Stimulated activated CD8-positive, alpha-beta memory T cell treated with anti-CD3 and anti-CD28 coated beads, Interleukin-12 subunit alpha, Interleukin-12 subunit beta, amount 100 ng/mL, for 1 hour (primary cell): ENCODE measurements at places on chromosomes 5 and 9.

DNA sequence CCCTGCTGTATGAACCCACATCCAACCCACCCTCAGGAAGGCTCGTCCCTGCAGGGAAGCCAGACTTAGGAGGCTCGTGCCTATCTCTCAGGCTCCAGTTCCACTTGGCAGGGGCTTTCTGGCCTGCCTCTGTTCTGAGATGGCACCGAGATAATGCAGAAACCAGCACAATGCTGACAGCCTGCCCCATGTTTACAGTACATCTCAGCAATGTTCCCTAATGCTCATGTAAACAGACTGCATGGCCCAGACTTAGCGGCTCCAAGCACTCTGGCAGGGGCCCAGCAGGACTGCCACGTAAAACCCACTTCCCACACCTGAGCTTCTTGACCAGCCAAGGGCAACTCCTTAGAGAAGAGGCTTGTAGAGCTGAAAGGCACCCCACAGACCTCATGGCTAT, 499.5 kb upstream of the BRINP1 start:
- no peak for DNase-seq

DNA sequence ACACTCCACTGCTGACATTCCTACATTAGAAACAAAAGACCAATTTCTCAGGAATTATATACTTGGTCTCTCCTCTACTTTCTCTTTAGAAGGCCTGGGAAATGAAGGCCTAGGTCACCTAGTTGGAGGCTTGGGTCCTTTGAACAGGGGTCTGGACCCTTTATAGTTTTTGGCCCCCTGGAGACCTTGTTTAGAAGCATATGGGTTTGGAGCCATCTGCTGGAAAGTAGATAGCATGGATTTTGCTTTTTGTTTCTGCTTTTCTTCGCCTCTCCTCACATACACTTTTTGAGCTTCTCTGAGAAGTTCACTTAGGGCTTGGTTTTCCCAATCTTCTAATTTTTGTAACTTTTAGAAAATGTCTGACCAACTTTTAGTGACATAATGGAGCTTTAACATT, 67.1 kb upstream of the CDK20 start:
- no peak for DNase-seq

DNA sequence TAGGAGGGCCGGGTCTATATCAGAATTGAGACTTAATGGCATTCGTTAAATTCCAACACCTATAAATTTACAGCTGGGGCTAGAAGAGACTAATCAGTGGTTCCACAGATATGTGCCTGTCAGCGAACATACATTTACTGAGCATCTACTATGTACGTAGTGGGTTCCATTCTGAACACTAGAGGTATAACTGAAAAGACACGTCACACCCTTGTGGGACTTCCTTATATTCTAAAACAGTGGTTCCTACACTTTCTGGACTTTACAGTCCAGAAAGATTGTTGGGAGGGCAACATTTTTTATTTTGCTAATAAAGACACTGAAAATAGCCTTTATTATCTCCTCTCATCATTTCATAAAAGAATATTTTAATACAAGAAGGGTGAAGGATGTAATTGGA, 140.5 kb downstream of the SCAMP1 start:
- no peak for DNase-seq

GRCh38 chr5:88743231-88743834, 139.7 kb downstream of the MEF2C start:
- no peak for DNase-seq

DNA sequence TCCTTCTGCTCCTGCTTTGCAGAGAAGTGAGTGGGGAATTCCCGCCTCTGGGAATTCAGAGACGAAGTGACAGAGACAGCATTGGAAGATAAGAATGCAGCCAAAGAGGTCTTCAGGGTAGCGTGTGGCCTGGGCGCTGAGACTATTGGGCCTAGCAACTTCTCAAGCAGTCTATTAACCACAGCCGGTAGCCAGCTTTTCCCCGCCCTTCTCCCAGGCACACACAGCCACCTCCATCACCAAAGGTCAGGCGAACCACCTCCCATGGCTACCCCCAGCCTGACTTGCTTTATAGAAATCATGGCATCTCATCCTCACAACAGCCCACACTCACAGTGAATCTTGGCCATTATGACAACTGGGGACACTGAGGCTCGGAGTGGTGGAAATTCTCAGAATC, 124.2 kb downstream of the KCNIP1 start:
- no peak for DNase-seq

GRCh38 chr5:78509884-78510769, 138.4 kb downstream of the LHFPL2 start:
- no peak for DNase-seq

DNA sequence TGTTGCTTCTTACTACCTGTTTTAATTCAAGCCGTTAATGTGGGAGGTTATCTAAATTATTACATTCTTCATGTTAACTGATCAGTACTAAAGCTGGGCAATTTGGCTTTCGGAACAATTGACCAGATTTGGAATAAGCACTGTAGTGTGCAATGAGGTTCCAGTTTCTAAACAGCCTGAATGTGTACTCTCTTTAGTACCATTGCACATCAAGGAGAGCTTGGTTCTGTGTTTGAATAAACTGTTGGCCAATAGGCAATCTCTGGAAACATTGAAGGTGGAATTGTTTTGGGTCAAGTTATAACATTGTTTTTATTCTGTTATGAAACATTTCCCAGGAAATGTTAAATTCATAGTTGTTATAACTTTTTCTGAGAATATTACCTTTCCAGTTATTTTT, 105.2 kb downstream of the PBX3 start:
- DNase-seq, result no peak

DNA sequence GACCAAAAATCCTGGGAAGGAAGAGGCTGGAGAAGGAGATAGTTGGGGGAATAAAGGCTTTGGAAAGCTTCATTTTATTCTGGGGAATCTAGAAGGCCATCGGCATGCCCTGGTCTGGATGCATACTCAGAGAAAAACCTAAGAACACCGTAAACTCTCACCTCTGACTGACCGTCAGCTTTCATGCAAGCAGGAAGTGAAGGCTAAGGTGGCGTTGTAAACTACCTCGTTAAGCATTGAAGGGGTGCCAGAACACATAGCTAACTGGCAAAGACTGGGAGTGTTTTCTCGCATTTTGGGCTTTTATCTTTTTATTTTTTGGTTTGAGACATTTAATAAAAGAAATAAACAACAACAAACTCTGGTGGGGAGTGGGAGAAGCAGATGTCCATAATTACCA, 2.6 kb upstream of the SLC38A9 start:
- no peak for DNase-seq

GRCh38 chr5:38379350-38379937, 121.1 kb downstream of the EGFLAM start:
- DNase-seq, result no peak

GRCh38 chr5:142204219-142204618, 95.6 kb downstream of the NDFIP1 start:
- no peak for DNase-seq

DNA sequence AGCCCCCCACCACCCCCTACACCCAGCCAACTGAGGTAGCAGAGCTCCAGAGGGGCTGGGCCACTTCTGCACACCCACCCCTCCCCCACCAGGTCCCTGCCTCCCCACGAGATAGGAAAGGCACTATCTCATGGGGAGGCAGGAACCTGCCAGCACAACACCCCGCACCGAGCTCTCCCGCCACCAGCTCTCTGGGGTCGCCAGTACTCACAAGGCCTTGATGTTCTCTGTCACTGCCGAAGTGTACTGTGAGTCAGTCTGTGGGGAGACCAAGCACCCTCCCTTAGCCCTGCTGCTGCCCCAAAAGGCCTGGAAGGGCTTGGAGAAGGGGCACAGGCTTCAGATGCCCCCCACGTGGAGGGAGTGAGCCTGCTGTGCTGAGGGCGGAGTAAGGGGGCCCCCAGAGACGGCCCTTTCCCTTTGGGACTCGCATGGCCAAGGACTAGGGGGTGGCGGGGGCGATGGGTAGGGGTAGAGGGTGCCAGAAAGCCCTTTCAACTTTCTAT, 5.9 kb downstream of the MGAT4B start:
- DNase-seq, result no peak

GRCh38 chr9:73269430-73270101, 117.9 kb downstream of the ANXA1 start:
- DNase-seq, result no peak

GRCh38 chr5:148882332-148882731, 55.9 kb downstream of the ADRB2 start:
- no peak for DNase-seq

- DNase-seq, result no peak
Observed at GRCh38 chr5:10885026-10885425, 124.0 kb upstream of the DAP start.

GRCh38 chr5:179954434-179954833, 46.7 kb upstream of the TBC1D9B start:
- DNase-seq, result no peak

DNA sequence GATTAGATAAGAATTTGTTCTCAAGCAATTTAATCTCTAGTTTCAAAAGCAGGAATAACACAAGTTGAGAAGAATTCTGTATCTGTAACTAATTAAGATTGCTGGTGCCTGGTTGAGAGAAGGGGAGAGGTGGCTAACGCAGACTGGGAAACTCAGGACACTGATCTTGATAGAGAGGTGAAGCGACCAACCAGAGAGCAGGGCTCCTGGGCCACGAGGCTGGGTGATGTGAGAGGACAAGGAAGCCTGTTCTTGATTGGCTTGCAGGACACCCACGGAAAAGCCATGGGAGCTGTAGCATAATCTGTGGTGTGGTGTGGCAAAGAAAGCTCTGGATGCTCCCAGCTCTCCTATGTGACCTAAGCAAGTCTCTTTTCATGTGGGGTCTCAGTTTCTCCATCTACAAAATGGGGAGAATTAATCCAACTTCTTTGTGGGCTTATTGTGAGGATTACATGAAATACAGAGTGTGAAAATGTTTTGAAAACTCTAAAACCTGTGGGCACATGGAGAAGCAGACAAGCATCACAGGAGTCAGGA, 594.1 kb upstream of the BRINP1 start:
- no peak for DNase-seq

DNA sequence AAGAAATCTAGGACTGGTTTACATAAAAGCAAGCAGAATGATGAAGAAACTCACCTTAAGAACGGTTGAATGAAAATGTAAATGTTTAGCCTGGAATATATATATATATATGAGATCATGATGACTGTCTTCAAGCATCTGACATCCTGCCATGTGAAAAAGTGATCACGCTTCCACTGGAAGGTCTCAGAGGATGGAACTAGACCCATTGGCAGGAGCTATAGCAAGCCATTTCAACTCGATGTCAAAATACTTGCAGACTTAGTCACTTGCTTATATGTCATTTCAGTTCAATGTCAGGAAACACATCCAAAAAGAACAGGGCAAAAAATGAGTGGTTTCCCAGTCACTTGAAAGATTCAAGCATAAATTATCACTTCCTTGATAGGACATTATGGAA, 22.2 kb upstream of the TMEM161B start:
- no peak for DNase-seq

DNA sequence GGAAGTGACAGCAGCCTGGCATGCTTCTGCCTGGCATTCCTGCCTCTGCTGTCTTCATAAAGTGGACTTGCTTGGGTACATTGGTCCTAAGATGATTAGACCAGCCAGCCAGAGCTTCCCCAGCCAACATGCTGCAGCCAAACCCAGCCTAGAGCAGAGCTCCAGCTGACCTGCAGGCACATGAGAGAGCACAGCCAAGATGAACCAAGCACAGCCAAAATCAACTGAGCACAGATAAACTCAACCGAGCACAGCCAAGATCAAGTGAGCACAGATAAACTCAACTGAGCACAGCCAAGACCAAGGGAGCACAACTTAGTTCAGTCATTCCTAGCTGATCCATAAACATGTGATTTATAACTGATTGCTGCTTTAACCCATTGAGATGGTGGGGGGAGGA, 266.5 kb downstream of the MSX2 start:
- DNase-seq, result no peak

GRCh38 chr9:85534340-85534739, 207.4 kb downstream of the AGTPBP1 start:
- DNase-seq, result no peak

- DNase-seq, result no peak
Observed at GRCh38 chr5:176497852-176498251, 39.4 kb downstream of the RNF44 start.
